NCI-H1436 (cell line): ENCODE measurements at places on chromosomes 4 and X.

DNA sequence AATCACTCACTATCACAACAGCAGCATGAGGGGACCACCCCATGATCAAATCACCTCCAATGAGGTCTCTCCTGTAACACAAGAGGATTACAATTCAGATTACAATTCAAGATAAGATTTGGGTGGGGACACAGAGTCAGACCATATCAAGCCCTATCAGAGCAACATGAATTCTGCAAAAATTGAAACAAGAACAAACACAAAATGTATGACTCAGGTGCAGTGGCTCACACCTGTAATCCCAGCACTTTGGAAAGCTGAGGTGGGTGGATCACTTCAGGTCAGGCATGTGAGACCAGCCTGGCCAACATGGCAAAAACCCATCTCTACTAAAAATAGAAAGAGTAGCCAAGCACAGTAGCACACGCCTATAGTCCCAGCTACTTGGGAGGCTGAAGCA is 13.4 kb upstream of the HPSE start:
- no peak for DNase-seq

GRCh38 chrX:19886883-19887531 is 393 bp downstream of the SH3KBP1 start:
- no peak for DNase-seq

DNA sequence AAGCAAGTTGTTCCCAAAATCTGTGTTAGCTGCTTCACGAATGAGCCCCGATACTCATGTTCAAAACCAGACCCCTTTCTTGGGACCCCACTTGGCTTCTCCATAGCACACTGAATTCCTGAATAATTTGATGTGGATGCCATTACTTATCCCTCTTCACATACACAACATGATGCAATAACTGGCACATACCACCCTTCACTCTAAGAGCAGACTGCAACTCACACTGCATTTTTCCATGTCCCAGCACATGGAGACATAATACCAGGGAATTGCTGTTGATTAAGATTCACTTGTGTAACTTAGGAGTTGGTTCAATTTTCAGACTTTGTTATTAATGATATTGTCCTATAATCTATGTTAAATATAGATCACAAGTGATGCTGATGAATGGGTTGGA is 213.4 kb downstream of the MAML3 start:
- no peak for DNase-seq

DNA sequence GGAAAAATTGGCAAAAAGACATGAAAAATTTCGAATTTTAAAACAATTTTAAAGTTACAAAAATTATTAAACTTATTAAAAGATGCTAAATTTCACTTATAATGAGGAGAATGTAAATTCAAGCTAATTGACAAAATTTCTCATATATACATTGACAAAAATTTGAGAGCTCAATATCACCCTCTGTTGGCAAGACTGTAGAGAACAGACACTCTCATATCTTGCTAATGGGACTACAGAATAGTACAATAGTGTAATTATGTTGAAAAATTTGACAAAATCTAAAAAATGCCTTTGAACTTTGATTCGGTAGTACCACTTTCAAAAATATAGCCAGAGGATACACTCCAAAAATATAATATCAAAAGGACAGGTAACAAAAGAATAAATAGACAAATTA is 29.8 kb downstream of the DCAF8L2 start:
- no peak for DNase-seq

DNA sequence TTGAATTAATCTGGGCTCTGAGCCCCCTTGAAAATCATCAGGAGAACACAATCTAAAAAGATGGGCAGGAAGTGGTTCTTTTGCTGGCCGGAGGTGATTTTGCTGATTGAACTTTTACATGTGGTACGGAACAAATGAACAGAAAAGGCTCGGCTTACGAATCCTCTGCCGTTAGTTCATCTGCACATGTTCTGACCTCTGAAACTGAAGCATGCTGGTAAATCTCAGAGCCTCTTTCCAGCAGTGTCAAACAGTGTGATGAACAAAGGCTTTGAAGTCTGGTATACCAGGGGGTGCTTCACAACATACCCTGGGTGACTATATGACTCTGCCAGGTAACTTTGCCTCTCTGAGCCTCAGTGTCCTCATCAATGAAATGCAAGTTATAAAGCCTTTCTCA is 194.2 kb upstream of the C1QTNF7 start:
- DNase-seq: no peak

DNA sequence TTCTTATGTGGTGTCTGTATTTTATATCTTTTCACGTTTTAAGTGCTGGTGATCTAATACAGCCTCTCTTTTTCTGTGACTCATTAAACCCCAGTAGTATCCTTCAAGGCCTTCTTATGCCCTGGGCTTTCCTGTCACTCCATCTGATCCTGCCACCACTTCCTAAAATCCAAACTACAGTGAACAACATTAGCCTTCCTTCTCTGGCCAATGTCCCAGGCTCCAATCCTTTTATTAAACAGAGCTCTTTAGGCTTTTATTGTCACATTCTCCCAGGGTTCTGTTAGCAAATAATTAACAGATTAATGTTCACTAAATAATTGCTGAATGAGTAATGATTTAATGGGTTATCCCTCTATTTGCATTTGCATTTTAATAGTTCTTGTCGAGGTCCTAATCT is 47.9 kb upstream of the ITM2A start:
- no peak for DNase-seq

- DNase-seq: no peak
These were observed 10.1 kb upstream of the FGG start for GRCh38 chr4:154622598-154622997.

DNA sequence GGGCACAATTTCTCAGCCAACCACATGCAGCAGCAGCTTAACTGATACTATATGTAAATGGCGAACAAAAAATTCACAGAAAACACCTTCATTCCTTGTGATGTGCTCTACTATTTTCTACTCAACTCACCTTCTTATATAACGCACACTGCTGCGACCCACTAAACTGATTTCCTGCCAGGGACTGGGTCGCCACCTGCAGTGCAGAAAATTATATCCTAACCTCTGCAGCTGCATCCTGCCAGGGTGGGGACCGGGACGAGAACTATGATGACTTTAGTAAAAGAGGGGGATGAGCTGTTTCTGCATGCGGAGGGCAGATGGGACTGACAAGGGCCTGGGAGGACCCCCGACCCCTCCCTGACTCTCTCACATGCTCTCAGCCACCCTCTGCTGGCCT is 27.4 kb downstream of the ABLIM2 start:
- no peak for DNase-seq

- DNase-seq: no peak
These were observed 55.4 kb downstream of the C4orf51 start for GRCh38 chr4:145735347-145735675.

- no peak for DNase-seq
These were observed 87.7 kb upstream of the RAB40AL start for GRCh38 chrX:102849396-102849795.

DNA sequence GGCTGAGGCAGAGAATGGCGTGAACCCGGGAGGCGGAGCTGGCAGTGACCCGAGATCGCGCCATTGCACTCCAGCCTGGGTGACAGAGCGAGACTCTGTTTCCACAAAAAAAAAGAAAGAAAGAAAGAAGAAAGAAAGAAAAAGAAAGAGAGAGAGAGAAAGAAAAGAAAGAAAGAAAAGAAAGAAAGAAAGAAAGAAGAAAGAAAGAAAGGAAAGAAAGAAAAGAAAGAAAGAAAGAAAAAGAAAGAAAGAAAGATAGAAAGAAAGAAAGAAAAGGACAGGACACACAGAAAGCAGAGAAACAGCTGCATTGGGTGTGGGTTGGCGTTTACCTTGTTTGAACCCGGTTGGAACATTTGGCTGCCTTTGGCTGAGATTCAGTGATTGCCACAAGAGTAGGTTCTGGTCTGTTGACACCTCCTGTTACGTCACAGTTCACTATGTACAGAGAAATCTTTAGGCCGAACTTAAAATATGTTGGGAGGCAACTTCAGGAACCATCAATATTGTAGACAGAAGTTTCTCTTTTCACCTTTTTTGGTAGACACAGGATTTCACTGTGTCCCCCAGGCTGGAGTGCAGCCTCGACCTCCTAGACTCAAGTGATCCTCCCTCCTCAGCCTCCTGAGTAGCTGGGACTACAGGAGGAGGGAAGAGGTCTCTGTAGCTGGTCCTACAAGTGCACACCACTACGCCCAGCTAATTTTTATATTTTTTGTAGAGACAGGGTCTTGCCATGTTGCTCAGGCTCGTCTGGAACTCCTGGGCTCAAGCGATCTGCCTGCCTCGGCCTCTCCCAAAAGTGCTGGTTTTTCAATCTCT is 16.3 kb upstream of the PLCXD1 start:
- no peak for DNase-seq

DNA sequence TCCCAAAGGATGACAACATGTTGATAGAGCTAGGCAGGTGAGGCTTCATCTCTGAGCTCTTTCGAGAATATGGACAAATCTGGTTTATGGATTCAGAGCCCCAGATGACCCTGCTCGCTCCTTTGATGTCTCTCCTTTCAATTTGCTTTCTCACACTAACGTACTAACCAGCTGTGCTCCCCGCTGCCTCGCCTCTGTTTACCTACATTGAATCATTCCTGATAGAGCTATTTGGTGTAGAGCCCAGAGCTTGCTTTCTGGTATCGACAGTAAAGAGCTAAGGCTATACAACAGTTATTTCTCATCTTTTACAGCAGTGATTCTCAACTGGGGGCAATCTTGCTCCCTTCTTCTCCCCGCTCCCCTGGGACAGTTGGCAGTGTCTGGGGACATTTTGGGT is 8.9 kb upstream of the PHKA2 start:
- DNase-seq: no peak

DNA sequence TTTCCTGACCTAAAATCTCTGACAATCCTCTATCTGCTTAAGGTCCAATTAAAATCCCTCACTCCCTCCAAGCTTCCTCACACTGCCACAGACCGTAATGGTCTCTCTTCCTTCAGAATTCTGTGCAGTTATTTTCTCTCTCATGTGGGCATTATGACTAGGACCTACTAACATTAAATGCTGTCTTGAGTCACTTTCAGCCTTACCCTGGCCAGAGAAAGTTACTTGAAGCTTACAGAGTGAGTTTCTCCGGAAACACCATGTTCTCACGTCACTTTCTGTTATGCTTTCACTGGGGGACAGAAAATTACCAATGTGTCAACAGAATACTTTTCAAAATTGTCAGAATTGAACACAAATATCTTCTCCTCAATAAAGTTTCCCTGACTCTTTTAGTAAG is 271.8 kb downstream of the INPP4B start:
- no peak for DNase-seq

- DNase-seq: no peak
These were observed 201.0 kb downstream of the PAPSS1 start for GRCh38 chr4:107519053-107519452.

GRCh38 chr4:128277856-128278255 is 9.8 kb downstream of the PGRMC2 start:
- DNase-seq: no peak

GRCh38 chrX:16578218-16578617 is 71.7 kb upstream of the S100G start:
- no peak for DNase-seq

DNA sequence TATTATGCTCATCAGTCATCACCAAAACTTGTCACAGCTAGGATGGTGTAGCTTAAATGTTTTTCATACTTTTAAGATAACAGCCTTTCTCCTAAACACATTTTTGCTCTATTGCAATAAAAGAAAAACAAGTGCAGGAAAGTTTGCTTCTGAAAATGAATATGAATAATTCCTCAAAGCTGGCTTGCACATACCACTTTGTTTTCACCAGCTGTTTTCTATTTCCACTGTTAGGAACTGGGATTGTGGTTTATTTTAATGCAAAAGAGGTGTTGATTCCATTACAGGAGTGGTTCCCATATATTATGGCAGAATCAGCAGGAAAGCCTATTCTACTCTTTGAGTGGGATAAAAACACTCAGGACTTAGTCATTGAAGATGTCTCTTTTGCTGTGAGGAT is 145.9 kb downstream of the PPA2 start:
- DNase-seq: no peak

DNA sequence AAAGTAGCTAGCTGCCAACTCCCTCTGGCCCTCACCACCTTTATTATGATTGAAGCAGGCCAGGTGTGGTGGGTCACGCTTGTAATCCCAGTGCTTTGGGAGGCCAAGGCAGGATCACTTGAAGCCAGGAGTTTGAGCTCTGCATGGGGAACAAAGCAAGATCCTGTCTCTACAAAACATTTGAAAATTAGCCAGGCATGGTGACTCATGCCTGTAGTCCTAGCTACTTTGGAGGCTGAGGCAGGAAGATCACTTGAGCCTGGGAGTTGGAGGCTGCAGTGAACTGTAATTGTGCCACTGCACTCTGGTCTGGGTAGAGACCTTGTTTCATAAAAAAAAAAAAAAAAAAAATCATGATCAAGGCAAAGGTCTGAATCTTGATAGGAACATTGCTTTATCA is 467.0 kb upstream of the DIPK2B start:
- no peak for DNase-seq

DNA sequence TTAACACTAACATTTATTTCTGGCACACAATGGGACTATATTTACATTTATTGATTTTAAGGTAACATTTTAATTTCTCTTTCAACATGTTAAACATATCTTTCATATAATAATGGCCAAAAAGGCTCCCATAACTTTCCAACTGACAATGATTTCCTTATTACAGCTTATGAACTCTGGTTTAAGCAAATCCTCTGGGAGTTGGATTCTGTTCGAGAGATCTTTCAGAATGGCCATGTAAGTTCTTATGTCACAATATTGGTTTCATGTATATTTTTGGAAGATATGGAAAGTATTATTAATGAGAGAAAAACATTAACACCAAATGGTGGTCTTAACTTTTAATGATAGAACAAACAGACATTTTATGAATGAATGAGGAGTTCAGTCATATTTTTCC is 4.1 kb downstream of the TDO2 start:
- no peak for DNase-seq

- DNase-seq: no peak
These were observed 2.4 kb downstream of the OTUD4 start for GRCh38 chr4:145177906-145178538.

DNA sequence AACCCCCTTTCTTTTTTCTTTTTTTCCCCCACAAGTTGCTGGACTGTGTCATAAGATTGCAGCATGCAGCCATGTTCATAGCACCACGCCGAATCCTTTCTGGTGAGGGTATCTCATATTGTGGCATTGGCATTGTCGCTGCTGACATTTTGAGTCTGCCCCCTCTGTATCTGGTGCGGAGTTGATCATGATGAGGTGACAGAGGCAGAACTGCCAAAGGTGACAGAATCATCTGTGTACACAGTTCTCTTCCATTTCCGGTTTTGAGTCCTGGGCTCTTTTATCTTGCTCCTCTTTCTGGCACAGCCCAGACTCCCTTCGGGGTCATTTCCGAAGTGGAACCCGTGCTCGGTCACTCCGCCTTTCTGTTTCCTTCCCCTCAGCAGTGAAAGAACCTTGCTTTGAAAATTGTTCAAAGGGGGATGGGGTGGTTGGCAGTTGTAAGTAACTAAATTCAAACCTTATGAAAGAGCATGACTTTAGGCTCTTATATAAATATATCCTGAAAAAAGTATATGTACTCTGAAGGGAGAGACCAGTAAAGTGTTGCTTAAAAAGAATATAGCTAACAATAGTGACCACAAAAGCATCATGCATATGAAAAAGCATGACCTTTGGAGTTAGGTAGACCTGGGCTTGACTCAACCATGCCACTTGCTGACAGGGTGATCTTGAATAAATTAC is 55.0 kb upstream of the BMP2K start:
- no peak for DNase-seq
